Stimulated activated CD4-positive, alpha-beta T cell treated with anti-CD3 and anti-CD28 coated beads, TNF-alpha, amount 100 ng/mL, for 1 hour (primary cell): ENCODE measurements at places on chromosomes 3 and 15.

- DNase-seq: no peak
Measured at GRCh38 chr3:154507727-154508126, 77.7 kb upstream of the GPR149 start.

DNA sequence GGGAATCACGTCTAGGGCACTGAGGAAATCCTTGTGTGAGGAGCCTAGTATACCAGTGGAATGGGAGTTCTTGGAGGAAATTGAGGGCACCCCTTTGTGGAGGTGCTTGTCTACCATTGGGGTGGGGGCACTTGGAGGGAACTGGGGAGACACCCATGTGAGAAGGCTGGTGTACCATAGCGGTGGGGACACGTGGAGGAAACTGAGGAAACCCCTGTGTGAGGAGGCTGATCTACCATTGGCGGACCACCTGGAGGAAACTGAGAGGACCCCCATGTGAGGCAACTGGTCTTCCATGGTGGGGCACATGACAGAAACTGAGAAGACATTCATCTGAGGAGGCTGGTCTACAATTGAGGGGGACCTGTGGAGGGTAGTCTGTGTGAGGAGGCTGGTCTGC lies 164.5 kb downstream of the FBLN2 start:
- DNase-seq: no peak

GRCh38 chr3:177827511-177828207 lies 630.4 kb upstream of the TBL1XR1 start:
- no peak for DNase-seq

GRCh38 chr3:172074586-172074985 lies 35.2 kb downstream of the FNDC3B start:
- DNase-seq: no peak

DNA sequence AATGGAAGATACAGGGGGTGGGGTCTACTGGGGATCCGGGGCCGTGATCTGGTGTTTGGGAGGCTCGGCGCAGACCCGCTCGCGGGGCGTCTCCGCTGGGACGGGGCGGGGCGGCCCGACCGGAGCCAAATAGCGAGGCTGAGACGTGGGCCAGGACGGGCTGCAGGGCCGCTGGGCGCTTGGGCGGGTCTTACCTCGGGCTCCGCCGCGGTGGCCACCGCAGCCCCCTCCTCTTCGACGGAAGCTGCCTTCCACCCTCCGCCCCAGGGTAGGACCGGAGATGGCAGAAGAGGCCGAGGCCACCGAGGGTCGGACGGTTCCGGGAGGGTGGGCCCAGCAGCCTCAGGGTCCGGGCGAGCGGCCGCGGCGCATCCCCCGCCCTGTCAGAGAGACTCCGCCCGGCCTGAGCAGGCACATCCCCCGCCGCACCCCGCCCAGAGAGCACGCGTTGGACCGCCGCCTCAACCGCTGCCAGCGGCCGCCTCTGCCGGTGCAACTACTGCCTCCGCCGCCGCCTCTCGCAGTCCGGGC lies 399 bp downstream of the MYO9A start:
- no peak for DNase-seq

DNA sequence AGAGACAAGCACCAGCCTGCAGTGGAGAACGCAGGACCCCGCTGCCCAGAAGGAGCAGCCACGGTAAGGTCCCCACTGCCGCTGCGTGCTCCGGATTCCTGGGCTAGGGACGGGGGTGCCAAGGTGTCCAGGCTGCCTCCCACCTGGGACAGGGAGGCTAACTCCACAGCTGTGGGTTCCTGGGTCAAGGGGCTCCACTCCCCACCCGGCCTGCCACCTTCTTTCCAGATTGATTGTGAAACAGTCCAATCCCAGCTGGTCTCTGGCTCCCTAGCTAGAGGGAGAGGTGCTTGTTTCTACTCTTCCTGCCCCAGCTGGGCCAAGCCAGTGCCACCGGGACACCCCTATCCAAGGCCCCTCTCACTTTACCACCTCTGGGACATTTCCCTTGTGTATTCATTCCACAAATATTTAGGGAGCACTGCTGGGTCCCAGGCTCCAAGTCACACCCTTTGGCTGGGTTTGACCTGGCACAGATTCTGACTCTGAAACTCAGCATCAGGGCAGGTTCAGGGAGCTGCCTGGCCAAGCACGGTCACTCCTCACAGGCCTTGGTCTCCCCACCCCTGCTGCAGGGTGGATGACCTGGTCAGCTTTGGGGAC lies 1.9 kb downstream of the PAK6 start:
- DNase-seq: no peak

DNA sequence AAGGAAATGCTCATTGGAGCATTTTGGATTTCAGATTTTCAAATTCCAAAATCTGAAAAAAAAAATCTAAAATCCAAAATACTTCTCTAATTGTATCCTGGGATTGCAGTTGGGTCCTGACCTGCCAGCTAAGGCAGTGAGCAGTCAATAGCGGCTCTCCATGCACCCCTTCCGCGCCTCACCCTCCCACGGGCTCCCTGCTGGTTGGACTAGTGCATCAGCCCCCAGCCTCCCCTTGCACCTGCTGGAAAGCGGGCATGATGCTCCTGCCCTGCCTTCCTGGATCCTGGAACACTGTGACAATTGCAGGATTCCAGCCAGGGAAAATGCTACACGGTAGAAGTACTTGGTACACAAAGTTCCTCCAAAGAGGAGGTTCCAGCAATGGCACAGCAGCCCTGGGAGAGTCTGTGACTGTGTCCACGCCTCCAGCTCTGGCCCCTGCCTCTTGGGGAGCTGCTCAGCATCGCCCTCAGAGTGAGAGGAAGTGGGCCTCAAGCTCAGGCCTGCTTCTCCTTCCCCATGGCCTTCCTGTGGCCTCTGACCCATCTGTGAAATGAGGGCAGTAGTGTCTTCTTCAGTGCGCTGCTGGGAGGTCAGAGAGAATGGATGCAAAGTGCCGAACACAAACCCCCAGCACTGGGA lies 39.5 kb upstream of the CHRNB4 start:
- DNase-seq: no peak

GRCh38 chr15:96851613-96852012 lies 521.1 kb downstream of the NR2F2 start:
- DNase-seq: no peak

DNA sequence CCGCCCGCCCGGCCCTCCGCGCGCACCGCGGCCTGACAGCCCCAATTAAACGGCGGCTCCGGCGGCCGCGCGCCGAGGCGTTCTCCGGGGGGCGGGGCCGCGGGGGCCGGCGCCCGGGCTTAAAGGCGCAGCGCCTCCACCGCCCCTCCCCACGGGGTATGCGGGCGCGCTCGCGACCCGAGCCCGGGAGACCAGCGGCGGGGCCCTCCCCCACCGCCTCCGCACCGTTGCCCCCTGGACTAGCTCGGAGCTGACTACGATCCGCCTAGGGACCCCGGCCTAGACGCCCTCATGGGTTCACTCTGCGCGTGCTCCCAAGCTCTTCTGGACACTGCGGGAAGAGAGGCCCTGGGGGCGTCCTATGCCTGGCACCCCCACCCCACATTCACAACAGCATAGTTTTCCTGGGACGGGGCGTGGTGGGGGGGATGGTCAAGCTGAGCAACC lies at the start of gene DUSP7:
Gene DUSP7, minus strand, starts transcription at position 51 of the 447 bp plus-strand sequence. CDS start 205 bp downstream, outside the sequence.
- DNase-seq: no peak

GRCh38 chr3:187919048-187919447 lies 173.8 kb upstream of the BCL6 start:
- peak; percentile 30 for DNase-seq

GRCh38 chr15:36364377-36364776 lies 215.0 kb upstream of the CDIN1 start:
- DNase-seq: no peak

GRCh38 chr15:69501456-69501855 lies 48.8 kb downstream of the RPLP1 start:
- no peak for DNase-seq

- no peak for DNase-seq
Measured at GRCh38 chr3:192194085-192194484, 533.3 kb downstream of the FGF12 start.

GRCh38 chr3:67521053-67521646 lies 133.3 kb downstream of the SUCLG2 start:
- DNase-seq: no peak

GRCh38 chr3:11096266-11097139 lies 57.8 kb upstream of the HRH1 start:
- DNase-seq: no peak

DNA sequence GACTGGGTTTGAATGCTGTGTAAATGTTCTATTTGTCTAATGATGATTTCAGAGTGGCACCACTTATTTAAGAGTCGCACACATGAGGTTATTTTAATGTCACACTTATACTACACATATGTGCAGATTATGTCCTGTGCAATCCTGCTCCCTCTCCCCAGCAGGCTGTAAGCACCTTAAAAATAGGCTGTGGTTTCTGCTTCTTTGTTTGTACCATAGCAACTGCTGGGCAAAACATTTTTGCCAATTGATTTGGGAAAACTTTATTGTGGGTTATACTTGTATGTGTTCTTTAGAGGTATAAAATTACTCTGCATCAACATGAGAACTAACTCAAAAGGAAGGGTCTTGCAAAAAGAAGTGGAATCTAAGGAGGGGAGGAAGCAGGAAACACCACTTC lies 318.5 kb downstream of the NTRK3 start:
- DNase-seq: no peak

GRCh38 chr15:26065723-26066122 lies 202.6 kb upstream of the ATP10A start:
- DNase-seq: no peak

DNA sequence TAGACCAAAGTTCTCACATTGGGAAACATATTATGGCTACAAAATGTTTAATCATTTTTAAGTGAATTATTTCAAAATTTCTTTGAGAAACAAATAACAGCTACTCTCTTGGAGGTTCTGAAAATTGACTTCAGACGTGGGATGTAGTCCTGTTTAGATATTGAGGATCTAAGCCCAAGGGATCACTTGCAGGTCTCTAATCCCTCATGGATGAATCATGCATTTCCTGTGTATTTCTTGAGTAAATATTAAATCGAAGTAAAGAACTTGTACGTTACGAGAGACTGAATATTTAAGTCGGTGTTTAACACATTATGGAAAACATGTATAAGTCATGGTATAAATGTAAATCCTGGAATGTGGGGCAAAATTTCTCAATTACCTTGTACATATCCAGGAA lies 119.8 kb downstream of the EPHA3 start:
- no peak for DNase-seq

DNA sequence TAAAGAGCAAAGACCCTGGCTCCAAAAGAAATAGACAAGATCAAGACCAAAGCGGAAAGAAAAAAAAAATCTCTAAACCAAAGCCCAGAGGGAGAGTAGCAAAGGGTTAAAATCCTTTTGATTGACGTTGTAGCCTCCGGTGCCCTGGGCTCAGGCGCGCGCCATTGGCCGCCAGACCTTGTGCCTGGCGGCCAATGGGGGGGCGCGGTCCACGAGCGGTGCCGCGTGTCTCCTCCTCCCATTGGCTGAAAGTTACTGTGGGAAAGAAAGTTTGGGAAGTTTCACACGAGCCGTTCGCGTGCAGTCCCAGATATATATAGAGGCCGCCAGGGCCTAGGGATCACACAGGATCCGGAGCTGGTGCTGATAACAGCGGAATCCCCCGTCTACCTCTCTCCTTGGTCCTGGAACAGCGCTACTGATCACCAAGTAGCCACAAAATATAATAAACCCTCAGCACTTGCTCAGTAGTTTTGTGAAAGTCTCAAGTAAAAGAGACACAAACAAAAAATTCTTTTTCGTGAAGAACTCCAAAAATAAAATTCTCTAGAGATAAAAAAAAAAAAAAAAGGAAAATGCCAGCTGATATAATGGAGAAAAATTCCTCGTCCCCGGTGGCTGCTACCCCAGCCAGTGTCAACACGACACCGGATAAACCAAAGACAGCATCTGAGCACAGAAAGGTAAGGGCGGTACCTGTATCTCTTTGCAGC lies at the start of gene HES1:
Gene HES1, plus strand, starts transcription at position 343 of the 713 bp plus-strand sequence. Its CDS starts 233 bp downstream, at position 576.
- DNase-seq: no peak

- no peak for DNase-seq
Measured at GRCh38 chr3:13633176-13633575, 84.3 kb downstream of the FBLN2 start.

DNA sequence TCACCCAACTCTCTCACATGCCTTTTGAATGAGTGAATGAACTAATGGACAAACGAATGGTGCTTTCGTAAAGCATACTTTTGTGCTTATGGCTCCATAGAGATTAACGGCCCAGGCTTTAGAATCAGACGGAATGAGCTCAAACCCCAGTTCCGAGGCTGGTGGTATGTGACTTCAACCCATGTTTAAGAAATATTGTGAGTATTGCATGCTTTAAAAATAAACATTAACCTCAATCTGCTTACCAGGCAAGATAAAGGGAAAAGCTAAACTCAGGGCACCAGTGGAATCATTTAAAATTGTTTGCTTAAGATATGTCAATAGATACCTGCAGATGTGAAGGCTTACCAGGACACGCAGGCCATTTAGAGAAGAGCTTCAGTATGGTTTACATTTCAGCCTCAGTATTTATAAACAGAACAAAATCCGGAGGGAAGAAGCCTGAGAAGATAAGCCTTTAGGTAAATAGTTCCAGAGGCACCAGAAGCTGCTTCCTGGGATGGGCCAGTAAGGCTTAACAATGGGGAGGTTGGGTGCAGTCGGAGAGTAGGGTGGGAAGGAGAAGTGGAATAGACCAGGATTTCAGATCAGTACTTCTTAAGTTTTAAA lies 186.4 kb downstream of the ADAMTS9 start:
- DNase-seq: no peak

- DNase-seq: no peak
Measured at GRCh38 chr15:73946046-73946721, 19.9 kb downstream of the LOXL1 start.
